ENCODE measurements at places on chromosomes 11 and 22. TPM values are rescaled to one million over a fixed set of nuclear protein-coding genes. Genes with fewer than 3 reads are reported as not detected.

- DNase-seq = no peak
Measured at GRCh38 chr11:26018336-26018735, 313.6 kb upstream of the ANO3 start.

DNA sequence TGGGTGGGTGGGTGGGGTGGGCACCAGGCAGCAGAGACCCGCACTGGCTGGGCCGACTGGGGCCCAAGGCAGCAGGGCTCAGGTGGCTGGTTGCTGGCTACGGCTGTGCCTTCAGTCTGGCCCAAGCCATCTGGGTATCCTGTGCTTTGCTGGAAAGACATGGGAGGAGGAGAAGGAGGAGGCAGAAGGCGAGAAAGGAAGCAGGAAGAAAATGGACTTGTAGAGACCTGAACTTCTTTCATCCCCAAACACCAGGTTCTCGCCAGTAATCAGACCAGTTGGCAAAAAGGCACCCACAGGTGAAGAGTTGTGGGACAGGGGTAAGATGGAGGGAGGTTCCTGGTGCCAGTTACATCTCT lies 78.8 kb downstream of the IGLL1 start:
- no peak for DNase-seq

GRCh38 chr11:115736146-115736545 lies 231.9 kb upstream of the CADM1 start:
- no peak for DNase-seq

- DNase-seq = no peak
Measured at GRCh38 chr11:2846470-2846869, 39.1 kb downstream of the CDKN1C start.

DNA sequence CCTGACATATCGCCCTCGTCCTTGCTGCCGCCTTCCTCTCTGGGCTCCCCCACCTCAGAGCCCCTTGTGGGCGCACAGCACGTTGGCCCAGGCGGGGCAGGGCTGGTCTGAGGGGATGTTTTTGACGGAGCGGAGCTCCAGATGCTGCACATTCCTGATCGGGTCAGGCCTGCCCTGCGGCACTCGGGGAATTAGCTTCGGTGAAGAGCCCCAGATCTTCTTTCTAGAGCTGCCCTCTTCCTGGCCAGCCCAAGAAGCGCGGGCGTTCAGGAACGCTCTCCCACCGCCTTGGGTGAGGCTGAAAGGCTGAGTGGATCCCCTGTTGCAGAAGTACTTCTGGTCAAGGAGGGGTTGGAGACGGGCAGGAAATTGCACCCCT lies 12.1 kb downstream of the YPEL4 start:
- DNase-seq = no peak

GRCh38 chr11:71138737-71139425 lies 113.5 kb downstream of the SHANK2 start:
- no peak for DNase-seq

GRCh38 chr11:74012074-74012809 lies 3.4 kb upstream of the UCP3 start:
- no peak for DNase-seq

DNA sequence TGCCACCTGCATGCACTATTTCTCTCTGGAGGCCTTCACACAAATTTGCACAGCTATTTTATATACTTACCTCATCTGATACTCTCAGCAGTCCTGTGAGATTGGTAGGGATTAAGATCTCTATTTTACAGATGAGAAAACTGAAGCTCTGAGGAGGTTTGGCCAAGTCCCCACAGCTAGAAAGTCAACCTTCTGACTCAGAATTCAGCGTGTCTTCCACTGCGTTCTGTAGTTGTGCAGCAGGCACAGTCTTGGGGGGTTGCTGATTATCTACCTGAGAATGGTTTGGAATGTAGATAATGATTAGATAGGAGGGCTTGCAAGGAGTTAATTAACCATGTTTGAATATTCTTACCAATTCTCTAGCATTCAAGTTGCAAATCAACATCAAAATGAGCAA lies 2.5 kb upstream of the SORL1 start:
- DNase-seq = no peak

DNA sequence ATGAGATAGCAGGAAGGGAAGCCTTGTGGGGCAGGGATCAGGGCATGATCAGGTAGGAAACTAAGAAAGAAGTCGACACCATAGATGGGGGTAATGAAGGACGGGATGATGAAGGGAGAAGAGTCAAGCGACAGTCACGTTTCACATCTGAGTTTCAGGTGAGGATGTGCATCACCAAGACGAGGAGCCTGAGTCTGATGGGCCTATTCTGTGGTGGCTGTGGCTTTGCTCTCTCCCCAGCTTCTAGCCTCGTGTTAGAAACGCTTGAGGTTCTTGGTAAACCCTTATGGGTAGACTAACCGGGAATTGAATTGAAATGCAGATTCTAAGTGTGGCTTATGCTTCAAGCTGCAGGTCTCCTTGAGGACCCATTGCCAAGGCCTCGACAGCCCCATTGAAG lies 45.6 kb upstream of the LMO1 start:
- no peak for DNase-seq

DNA sequence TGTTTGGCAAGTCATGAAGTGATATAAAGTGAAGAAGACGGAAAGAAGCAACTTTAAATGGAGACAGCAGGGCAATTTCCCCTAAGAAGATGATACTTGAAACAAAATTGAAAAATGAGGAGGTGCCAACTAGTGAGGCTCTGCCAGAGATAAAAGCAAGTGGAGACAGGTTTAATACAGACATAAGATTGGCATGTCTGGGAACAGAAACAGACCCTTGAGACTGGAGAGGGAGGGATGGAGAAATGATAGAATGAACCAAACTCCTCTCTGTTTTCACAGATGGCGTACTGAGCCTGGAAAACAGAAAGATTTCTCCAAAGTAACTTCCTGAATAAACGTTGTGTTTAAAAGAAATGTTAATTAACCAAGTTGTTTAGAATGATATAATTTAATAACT lies 354.5 kb upstream of the ANO5 start:
- DNase-seq = no peak

- no peak for DNase-seq
Measured at GRCh38 chr11:57476757-57477506, 16.6 kb downstream of the RTN4RL2 start.

GRCh38 chr22:17477391-17477833 lies 85.9 kb upstream of the SLC25A18 start:
- DNase-seq = peak; percentile 35

DNA sequence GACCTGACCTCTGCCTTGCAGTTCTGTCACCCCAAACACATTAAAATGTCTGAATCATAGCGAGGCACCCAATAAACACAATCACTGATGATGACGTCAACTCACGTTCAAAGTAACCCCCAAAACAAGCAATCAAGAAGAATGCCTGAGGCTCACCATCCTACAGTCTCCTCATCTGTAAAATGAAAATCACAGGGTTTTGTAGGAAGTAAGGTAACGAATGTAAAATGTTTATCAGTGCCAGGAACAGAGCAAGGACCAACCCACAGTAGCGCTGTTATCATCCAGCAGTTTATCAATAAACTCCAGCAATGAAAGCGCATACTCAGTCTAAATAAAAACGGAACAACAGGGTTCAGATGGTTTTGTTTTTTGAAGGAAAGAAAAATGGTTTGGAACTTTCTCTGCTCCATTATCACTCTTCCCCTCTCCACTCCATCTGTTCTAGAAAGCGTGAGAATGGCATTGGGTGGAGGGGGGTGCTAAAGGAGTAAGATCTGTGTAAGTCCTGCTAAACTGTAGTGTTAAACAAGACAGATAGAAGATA lies 110.5 kb downstream of the MICAL3 start:
- no peak for DNase-seq

- DNase-seq = peak; percentile 91
Measured at GRCh38 chr11:62472063-62472884, 53.4 kb downstream of the SCGB1A1 start.

GRCh38 chr22:50148991-50149721 lies 21.4 kb upstream of the PANX2 start:
- DNase-seq = no peak

- DNase-seq = no peak
Measured at GRCh38 chr11:10291801-10292638, 2.0 kb downstream of the SBF2 start.

GRCh38 chr11:119560291-119560690 lies 137.3 kb upstream of the THY1 start:
- DNase-seq = no peak

- DNase-seq = no peak
Measured at GRCh38 chr11:36270701-36271100, 18.5 kb downstream of the COMMD9 start.

KRTAP5-10 gene
- total RNA-seq = 0.37 TPM

TP53I11 gene
- 21.8 TPM for total RNA-seq

RFPL2 gene
- total RNA-seq = not detected

APOA1 gene
- total RNA-seq = 3.5 TPM

OR2AG1 gene
- not detected for total RNA-seq

FEN1 gene
- 5.7 TPM for total RNA-seq

CSNK2A3 gene
- total RNA-seq = 3.0 TPM

MYH9 gene
- 454 TPM for total RNA-seq

WT1 gene
- total RNA-seq = 52.6 TPM
